CD4-positive, alpha-beta T cell treated with Interleukin-1 beta for 1 hour (primary cell): ENCODE measurements at places on chromosomes 1 and 21.

DNA sequence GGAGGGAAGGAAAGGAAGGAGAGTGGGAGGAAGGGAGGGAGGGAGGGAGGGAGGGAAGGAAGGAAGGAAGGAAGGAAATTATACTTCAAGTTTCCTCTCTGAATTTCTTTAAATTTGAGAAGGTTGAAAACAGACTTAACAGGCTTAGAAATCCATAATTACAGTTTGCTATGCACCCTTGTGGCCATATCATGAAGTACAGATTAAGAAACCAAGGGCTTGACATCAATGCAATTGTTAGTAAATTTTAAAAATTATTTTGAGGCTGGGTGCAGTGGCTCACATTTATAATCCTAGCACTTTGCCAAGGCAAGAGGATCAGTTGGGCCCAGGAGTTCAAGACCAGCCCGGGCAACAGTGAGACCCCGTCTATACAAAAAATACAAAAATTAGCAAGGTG lies 14.4 kb downstream of the ANP32E start:
- DNase-seq: peak; percentile 49

- no peak for DNase-seq
Measured at GRCh38 chr21:32329331-32329730, 30.7 kb downstream of the MRAP start.

- no peak for DNase-seq
Measured at GRCh38 chr21:20592463-20592862, 405.7 kb upstream of the NCAM2 start.

DNA sequence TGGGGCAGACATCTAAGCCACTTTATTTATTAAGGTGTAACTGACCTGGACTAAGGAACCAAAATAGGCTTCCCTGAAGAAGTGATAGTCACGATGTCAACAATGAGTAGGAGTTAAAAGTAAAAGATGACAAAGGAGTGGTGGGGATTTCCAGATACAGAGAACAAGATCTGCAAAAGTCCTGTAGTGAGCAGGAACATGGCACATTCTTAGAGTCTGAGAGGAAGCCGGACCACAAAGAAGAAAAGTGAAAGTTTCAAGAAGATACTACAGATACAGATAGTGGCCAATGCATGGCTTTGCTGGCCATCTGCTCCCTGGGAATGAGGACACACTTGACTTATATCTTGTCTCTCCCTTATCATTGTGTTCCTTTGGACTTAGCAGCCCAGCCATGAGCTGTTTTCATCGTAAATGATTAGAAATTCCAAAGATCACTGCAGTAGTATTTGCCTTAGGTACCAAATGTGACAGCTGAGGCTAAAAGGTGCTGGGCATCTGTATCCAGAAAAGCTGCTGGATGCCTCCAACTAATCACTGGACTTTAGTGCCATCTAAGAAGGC lies 302.4 kb upstream of the NR5A2 start:
- no peak for DNase-seq

GRCh38 chr1:150970808-150971582 lies 3.6 kb downstream of the CERS2 start:
- DNase-seq: no peak

- DNase-seq: no peak
Measured at GRCh38 chr1:186304982-186305949, 69.8 kb downstream of the TPR start.

GRCh38 chr1:40187399-40187798 lies 26.2 kb downstream of the RLF start:
- no peak for DNase-seq
